RKO (cell line): ENCODE measurements at places on chromosomes 1 and 21.

GRCh38 chr1:246779561-246780175 lies 55.5 kb downstream of the SCCPDH start:
- DNase-seq: no peak

GRCh38 chr1:199590708-199591107 lies 436.8 kb upstream of the NR5A2 start:
- no peak for DNase-seq

GRCh38 chr1:227429447-227430359 lies 111.4 kb upstream of the CDC42BPA start:
- no peak for DNase-seq

DNA sequence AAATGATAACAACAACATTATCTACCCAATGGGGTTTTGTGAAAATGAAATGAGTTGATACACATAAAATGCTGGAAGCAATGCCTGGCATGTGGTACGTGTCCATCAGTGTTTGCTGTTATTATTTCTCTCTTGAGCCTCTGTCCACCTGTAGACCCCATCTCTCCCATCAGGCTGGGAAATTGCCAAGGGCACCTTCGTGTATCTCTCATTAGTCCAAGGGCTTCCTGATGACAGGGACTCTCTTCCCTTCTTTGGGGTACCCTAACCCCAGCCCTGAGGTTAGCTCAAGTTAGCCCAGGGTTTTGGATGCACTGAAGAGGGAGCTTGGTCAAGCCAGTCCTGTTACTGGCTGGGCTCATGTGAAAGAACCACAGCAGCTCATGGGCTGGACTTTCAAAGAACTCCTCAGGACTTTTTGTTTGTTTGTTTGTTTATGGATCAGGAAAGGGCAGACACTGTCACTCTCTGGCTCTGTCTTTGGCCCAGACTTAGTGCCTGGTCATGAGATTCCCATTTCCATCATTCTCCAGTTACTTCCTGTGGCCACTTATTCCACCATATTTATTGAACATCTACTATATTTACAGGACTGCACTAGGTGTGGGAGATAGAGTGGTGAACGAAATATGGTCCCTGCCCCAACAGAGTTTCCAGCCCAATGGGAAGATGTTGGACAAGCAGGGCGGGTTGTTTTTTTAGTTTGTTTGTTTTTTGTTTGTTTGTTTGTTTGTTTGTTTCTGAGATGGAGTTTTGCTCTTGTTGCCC lies 57.4 kb downstream of the NAV1 start:
- no peak for DNase-seq

DNA sequence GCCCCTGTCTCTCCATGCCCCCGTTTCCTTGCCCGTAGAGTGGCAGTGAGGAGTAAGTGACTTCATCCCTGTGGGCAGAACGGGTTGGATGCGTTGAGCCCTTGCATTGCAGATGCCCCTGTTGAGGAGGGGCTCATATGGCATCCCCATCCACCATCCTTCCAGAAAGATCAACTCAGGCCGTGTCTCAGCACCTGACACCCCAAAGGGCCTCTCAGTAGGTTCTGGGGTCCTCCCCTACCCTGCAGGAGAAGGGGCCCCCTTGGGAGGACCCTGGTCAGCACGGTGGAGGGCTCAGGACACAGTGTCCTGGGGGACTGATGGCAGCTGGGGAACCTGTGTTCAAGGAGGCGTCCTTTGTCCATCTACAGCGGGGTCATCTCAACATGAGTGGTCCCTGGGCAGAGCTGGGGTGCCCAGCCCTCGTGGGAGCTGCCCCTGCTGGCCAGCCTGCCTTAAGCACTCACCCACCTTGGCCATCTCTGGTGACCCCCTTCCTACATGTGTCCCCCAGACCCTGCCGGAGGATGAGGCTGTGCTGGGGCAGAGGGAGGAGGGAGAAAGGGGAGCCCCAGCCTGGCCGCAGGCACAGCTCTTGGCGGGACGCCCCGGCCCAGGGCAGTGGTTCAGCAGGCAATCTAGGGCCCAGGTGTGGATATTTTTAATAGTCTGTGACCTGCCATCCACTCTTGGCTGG lies 48.2 kb upstream of the ACTRT2 start:
- no peak for DNase-seq

- DNase-seq: no peak
These were observed 317.2 kb upstream of the C1orf87 start for GRCh38 chr1:60390593-60391282.

GRCh38 chr1:176949033-176949662 lies 215.4 kb downstream of the ASTN1 start:
- DNase-seq: peak; percentile 45
